ENCODE measurements at places on chromosomes 6 and 20.
A peak's percentile ranks its signal among the peaks of the same experiment; 100 is the strongest.

DNA sequence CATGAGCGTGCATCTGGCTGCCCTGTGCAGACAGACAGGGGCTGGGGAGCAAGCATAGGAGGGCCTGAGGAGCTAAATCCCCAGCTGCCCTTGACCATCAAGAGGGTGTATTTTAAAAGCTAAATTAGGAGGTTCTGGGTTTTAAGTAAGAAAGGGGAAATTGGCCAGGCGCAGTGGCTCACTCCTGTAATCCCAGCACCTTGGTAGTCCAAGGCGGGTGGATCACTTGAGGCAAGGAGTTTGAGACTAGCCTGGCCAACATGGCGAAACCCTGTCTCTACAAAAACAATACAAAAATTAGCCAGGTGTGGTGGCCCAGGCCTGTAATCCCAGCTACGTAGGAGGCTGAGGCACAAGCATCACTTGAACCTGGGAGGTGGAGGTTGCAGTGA, 27.8 kb downstream of the SERPINB6 start:
- no peak for DNase-seq

GRCh38 chr6:159056003-159056402, 11.2 kb upstream of the TAGAP start:
- DNase-seq = no peak

- DNase-seq = no peak
Measured at GRCh38 chr6:49555951-49556350, 5.5 kb downstream of the C6orf141 start.

GRCh38 chr20:33685328-33686099, 671 bp downstream of the E2F1 start:
- peak; percentile 71 for DNase-seq

- DNase-seq = no peak
Measured at GRCh38 chr20:1627200-1627550, 7.4 kb upstream of the SIRPB1 start.

- no peak for DNase-seq
Measured at GRCh38 chr20:35465976-35466375, 10.6 kb downstream of the CEP250 start.
